ENCODE measurements at places on chromosomes 4 and X.

GRCh38 chrX:15854080-15854655, 445 bp downstream of the AP1S2 start:
- DNase-seq, result no peak

DNA sequence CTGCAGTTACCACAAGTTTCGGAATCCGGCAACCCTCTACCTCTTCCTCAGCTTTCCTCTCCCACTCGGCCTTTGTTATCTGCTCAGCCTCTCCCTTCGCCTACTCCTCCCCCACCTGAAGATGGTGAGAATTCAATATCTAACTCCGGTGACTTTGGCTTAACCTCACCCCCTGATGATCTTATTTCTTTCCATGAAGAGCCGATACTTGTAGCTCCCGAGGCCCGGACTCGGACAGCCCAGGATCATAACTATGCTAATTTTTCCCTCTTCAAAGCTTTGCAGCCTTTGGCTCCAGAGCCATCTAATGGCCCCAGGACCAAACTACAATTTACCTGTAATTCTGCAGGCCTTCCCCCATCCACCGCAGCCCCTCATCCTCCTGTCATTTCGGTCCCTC, 32.0 kb upstream of the MGST2 start:
- DNase-seq, result peak; percentile 55

GRCh38 chrX:150569155-150569477, 695 bp downstream of the MTM1 start:
- peak; percentile 48 for DNase-seq

DNA sequence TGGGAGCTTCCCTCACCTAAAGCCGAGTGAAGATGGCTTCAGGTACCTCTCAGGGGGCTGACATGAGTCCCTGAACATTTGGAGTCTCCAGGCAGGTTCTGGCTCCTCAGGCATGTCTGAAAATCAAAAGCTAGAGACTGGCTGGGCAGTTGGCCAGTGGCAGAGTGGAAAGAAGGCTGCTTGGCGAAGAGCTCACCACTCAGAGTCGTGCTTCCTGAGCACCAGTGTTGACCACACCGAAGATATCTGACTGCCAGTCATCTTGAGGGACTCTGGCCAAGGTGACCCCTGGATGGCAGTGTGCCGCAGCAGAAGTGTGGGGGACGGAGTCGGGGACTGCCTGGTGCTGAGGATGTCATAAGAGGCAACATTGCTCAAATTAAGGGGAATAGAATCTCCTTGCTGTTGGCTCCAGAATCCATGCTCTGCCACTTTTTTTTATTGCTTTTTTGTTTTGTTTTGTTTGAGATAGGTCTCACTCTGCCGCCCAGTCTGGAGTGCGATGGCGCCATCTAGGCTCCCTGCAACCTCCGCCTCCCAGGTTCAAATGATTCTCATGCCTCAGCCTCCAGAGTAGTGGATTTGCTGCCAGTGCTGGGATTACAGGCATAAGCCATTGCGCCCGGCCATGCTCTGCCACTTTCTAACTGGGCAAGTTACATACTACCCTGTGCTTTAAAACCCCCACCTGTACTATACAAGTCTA, 172.5 kb upstream of the GATB start:
- DNase-seq, result no peak

GRCh38 chrX:6225911-6226595, 2.6 kb downstream of the NLGN4X start:
- no peak for DNase-seq

DNA sequence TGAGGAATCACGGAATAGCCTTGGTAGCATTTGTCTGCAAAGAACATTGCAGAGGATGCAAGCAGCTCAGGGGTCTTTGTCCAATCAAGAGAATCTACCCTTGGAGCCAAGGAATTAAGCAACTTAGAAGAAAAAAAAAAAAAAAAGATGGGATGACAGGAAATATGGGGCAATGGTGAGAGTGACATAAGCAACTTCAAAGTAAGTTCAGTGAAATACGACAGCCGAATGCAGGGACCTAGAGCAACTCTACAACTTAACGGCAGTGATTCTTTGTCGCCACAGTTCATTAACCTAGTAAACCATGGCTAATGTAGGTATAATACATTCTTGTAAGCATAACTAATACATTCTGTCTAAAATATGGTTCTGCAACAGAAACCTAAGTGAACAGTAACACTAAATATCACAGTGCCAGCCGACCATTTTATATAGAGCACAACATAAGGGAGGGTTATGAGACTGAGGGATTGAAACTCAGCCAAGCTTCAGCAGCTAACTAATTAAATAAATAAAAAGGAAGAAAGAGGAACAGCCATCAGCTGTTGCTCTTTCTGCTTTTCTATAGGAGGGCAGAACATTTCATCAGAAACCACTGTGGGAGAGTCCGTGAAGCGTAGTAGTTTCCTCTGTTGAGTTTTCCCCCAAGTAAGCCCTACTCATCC, 74.7 kb downstream of the PPARGC1A start:
- DNase-seq, result no peak

GRCh38 chr4:67083496-67083895, 461.8 kb downstream of the CENPC start:
- DNase-seq, result no peak

DNA sequence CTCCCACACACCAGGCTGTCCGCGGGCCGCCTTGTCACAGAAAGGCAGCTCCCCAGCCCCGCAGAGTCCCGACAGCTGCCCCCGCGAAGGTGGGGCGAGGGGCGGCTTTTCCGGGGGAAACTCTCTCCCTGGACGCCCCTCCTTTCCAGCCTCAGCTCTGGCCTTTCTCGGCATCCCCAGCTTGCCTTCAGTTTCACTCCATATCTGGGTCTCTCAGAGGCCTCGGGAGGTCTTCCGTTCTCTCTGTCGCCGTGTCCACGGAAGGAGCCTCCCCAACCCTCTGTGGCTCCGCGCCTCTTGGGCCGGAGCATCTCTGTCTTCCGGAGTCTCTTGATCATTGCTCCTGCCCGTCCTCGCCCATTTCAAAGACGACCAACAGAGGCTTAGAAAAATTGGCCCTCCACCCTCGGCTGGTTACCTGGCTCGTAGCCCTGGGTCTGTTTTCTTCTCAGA, 6.1 kb upstream of the MSX1 start:
- no peak for DNase-seq
